ENCODE measurements at places on chromosomes 16 and 17.
A peak's percentile ranks its signal among the peaks of the same experiment; 100 is the strongest.

DNA sequence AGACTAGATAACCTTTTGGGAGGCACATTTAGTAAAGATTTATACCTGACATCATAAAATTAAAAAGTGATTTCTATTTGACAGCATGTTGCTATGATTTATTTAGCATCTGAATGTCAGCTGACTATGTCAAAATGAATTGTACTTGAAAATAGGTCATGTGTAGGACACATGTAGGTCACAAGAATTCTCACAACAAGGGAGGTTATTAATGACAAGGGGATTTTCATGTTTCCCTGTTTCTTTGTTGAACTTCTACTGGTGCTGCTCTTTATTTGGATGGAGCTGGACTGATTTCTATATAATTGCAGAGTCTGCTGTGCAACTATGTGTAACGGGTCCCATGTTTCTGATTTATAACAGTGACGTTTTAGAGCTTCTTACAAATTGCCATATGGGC, 144.4 kb downstream of the CNTNAP4 start:
- no peak for DNase-seq

DNA sequence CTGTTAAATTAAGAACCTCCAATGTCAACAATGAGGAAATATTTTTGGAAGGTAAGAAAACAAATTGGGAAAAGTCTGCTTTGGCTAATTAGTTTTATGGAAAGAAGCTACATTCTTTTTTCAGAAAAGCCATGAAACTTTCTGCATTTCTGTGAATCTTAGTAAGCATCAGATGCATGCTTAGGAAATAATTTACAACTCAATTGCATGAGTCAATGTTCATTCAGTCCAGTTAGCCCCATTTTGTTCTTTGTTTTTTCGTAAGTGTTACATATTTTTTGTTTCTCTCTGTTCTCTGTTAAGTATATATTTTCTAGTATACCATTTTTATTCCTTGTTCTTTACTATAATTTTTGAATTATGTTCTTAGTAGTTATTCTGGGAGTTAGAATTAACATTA, 195.2 kb upstream of the KIF2B start:
- DNase-seq = peak; percentile 54

DNA sequence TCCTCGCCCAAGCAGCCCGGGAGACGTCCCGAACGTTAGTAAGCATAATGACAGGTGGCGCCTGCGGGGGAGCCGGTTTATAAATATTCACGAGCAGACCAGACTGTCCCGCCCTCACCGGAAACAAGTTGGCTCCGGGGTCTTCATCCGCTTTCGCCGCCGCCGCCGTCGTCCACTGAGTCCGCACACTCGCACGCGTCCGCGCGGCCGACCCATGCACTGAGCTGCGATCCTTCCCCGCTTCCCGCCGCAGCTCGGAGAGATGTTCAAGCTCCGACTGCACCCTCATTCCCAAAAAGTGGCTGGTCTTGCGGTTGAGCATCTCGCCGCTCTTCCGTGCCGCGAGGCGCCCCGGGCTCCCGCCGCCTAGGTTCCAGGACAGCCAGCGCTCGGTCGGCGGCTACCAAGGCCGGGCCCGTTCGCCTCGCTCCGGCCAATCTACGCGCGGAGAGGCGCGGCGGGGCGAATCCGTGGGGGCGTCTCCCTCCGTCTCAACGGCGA, 385 bp downstream of the CFAP119 start:
- DNase-seq = peak; percentile 29

GRCh38 chr16:23288209-23288608, 13.9 kb upstream of the SCNN1B start:
- DNase-seq = no peak

DNA sequence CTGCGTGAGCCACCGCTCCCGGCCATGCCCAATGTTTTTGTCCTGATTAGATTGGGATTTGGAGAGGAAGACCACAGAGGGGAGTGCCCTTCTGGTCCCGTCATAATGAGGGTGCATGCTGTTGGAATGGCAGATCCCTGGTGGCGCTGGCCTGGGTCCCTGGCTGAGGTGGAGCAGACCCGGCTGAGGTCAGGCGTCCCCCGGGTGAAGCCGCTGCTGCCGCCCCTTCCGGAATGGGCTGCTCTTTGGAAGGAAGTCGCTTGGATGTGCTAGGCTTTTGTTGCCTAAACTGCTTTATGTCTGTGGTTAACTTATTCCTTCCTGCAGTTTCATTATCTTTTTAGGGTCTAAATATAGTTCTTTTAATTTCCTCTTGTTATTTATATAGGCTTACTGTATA, 120.3 kb upstream of the CHMP6 start:
- no peak for DNase-seq

- DNase-seq = no peak
Observed at GRCh38 chr17:50087912-50088405, 7.2 kb upstream of the PDK2 start.

DNA sequence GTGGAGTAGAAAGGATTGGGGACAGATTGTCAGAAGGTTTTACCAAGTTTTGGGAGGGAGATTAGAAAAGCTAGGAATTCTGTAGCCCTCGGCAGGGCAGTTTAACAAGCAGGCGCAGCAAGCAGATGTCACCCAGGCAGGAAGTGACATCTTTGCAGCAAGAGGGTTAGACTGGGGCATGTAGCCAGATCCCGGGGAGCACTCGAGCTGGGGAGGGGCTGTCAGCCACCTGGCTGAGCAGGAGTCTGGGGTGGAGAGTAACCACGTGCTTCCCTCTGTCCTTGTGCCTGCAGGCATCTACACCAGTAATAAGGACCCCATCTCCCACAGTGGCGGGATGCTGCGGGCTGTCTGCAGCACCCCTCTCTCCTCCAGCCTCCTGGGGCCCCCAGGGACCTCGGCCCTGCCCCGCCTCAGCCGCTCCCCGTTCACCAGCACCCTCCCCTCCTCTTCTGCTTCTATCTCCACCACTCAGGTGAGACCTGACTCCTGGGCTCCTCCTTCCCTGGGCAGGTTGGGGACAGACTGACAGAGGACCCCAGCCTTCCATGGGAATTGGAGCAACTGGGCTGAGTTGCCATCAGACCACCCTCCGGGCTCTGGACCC, 12.2 kb downstream of the MLLT6 start:
- DNase-seq = no peak

GRCh38 chr16:20865420-20866131, 34.6 kb downstream of the DCUN1D3 start:
- DNase-seq = peak; percentile 73

DNA sequence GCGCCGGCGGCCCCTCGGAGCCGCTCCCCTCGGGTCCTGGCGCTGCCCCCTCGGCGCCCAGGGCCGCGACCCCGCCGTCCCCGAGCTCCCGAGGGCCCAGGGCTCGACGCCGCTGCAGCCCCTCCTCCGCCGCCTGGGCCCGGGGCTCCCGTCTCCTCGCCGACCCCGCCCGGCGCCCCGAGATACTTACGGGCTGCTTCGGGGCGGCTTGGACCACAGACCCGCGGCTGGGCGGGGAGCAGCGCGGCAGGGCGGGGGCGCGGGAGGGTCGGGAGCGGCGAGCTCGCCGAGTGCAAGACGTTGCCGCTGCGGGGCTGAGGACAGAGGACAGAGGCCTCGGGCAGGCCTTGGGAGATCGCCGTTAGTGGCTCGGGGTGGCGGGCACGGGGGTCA, 290 bp downstream of the TOB1 start:
- no peak for DNase-seq

DNA sequence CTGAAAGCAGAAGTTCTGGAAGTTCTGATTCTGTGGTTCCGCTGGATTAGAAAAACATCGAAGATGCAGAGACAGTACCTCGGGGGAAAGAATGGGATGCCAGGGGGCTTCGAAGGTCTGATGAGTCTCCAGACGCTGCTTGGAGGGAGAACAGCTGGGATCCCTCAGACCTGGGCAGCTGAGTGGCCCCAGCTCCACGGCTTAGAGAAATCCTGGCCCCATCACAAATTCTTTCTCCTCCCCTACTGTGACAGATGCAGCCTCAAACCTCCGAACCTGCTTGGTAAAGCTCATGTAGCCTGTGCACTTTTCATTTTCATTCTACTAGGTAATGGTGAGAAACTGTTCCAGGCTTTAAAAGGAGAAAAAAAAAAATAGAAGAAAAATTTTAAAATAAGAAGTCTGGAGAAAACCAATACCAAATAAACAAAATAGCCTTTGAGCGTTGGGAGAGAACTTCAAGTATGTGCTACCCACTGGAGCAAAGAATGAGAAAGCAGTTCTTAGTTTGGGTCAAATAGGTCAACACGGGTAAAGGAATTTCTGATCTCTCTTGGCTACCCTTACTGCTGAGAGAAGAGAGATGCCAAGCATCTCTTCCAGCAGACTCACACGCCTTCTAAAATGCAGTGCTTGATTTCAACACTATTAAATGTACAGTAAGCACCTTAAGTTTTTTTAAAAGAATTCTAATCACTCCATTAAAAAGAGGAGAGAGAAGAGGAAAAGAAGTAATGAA, 19.9 kb downstream of the MAF start:
- DNase-seq = no peak

GRCh38 chr17:31533546-31534155, 142.2 kb downstream of the RAB11FIP4 start:
- peak; percentile 70 for DNase-seq

DNA sequence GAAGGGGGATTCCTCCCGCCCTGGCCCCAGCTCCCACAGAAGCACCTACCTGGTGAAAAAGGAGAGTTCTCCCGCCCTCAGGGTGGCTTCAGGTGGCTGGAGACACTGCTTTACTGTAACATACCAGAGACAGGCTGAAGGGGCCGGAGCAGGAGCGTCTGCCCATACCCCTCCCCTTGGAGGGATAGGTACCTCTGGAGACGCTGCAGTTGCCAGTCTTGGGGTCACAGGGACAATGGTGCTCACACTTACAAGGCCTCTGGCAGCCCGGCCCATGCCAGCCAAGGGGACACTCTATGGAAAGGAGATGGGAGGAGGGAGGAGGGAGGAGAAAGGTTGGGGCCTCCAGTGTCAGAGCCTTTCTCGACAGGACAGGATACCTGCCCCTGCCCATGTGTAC, 6.6 kb downstream of the NAGPA start:
- no peak for DNase-seq

- DNase-seq = no peak
Observed at GRCh38 chr16:31009120-31009519, 1.3 kb downstream of the STX1B start.

DNA sequence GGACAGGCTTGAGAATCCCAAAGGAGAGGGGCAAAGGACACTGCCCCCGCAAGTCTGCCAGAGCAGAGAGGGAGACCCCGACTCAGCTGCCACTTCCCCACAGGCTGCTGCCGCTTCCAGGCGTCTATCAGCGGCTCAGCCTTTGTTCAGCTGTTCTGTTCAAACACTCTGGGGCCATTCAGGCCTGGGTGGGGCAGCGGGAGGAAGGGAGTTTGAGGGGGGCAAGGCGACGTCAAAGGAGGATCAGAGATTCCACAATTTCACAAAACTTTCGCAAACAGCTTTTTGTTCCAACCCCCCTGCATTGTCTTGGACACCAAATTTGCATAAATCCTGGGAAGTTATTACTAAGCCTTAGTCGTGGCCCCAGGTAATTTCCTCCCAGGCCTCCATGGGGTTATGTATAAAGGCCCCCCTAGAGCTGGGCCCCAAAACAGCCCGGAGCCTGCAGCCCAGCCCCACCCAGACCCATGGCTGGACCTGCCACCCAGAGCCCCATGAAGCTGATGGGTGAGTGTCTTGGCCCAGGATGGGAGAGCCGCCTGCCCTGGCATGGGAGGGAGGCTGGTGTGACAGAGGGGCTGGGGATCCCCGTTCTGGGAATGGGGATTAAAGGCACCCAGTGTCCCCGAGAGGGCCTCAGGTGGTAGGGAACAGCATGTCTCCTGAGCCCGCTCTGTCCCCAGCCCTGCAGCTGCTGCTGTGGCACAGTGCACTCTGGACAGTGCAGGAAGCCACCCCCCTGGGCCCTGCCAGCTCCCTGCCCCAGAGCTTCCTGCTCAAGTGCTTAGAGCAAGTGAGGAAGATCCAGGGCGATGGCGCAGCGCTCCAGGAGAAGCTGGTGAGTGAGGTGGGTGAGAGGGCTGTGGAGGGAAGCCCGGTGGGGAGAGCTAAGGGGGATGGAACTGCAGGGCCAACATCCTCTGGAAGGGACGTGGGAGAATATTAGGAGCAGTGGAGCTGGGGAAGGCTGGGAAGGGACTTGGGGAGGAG, at the start of gene CSF3:
Gene CSF3 (plus strand): TSS at position 436 of the 993 bp plus-strand sequence. CDS start 35 bp downstream, at position 471.
- DNase-seq = peak; percentile 92

DNA sequence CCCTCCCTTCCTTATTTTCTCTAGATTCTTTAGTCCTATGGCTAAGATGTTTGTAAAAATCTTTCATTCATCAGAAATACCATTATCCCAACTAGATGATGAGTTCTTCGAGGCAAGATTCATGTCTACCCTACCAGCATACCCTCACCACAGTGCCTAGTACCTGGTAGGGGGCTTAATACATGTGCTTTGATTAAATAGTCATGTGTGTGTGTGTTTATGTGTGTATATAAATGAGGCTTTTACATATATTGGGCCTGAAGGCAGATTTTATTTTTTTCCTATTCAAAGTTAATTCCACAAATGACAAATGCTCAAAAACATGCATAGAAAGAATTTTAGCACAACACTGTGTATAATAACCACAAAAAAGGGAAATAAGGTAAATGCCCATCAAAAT, 193.0 kb upstream of the IRX3 start:
- DNase-seq = no peak

GRCh38 chr17:4247361-4247970, 16.3 kb downstream of the ANKFY1 start:
- peak; percentile 63 for DNase-seq

DNA sequence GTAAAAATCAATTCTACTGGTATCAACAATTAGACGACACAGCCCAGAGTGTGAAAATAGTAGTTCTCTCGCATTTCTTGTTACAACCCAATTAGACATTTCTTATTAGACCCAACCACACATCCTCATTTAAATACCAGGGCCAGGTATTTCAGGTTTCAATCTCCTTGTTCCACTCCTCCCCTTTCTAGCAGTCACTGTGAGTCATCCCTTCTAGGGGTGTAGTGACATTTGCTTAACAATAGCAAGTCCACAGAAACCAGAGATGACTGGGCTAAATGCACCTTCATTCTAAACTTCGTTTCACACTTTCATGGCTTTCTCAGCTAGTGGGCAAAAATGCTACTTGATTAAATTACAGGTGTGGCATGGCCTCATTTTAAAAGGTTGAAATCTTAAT, 116.9 kb upstream of the CACNG3 start:
- DNase-seq = peak; percentile 33

DNA sequence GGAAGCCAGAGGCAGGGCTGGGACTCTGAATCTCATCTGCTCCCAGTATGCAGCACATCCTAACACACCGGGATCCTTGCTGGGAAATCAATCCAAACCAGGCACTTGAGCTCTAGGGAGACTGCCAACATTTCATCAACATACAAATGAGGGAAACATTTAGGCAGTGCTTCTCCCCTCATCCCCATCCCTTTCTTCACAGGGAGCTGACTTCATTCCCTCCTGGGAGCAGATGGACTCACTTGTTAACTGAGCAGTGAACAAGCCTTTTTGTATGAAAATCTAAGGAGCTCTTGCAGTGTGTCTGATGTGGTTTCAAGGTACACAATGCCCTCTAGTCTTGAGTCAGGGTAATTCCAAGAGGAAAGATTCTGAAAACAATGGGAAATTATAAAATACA, 96.3 kb downstream of the TMEM114 start:
- no peak for DNase-seq

DNA sequence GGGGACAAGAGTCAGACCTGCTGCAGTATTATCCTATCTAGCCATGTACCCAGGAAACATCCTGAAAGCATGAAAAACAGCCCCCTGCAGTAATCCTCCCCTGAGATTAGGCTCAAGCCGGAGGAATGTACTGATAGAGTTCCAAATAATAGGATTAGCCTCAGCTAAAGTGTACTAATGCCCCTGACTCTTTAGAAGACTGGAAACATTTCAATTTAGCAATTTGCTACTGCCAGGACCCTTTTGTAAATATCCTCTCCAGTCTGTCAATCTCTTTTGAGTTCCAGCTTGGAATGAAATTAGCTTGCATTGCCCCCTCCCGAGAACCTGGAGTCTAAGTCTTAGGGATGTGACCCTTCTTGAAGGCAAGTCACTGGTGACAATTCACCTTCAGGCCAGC, 110.8 kb upstream of the DNAH9 start:
- no peak for DNase-seq

Data from MCF 10A (cell line).